ENCODE measurements at places on chromosomes 2 and 18.

GRCh38 chr2:232361646-232362045 lies 16.9 kb upstream of the ALPP start:
- no peak for DNase-seq

GRCh38 chr18:49898421-49898820 lies 85.1 kb upstream of the ACAA2 start:
- peak; percentile 19 for DNase-seq

DNA sequence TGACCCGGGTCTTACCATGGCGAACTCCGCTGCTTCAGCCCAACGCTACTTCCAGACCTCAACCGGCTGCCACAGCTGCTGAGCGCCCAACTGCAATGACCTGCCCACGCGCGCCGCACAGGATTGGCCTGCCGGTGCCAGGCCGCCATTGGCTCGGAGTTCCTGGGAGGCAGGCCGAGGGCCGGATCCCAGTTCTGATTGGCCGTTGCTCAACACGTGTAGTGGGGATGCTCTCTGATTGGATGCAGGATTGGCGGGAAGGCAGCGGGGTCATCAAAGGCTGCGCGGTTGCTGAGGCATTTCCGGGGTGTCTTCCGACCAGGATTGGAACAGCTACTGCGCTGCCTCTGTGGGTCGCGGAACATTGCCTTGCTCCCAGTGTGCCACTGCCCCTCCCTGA lies at the start of gene TUBA3E:
TUBA3E (minus strand) TSS at position 97 of the 400 bp plus-strand sequence; CDS start at position 18, 79 bp downstream.
- DNase-seq = no peak

DNA sequence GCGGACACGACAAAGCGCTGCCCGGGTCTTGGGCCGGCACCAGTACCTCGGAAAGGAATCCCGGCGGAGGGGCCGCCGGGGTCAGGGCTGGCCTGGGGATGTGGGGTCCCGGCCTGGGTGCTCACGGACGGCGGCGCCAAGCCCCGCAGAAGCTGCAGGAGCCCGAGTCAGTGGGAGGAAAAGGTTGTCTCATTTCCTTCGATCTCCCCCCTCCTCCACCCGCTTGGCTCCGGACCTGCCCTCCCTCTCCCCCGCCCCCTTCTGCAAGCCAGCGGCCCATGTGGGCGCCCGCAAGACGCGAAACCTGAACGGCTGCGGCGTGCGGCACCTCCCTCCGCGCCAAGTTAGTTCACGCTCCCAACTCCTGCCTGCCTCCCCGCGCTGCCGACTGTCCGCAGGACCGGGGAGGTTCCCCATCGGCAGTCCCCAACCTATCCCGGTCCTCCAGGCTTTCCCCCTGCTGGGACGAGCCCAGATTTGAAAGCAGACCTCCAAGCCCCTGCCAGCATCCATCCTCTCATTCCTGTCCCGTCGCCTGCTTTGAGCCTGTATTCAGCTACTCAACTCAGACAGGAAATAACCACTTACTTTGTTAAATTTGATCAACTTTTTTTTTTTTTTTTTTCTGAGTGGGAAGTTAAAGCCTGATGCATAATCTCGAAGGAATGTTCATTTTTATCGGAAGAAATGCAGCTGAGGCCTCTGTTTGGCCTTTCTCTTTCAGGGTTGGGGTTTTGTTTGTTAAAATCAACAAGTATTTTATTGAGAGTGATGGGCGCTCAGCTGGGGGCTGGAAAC lies at the start of gene EVA1A:
EVA1A (minus strand) TSS at position 172 of the 798 bp plus-strand sequence. CDS start 42,799 bp downstream, outside the sequence.
- peak; percentile 29 for DNase-seq

DNA sequence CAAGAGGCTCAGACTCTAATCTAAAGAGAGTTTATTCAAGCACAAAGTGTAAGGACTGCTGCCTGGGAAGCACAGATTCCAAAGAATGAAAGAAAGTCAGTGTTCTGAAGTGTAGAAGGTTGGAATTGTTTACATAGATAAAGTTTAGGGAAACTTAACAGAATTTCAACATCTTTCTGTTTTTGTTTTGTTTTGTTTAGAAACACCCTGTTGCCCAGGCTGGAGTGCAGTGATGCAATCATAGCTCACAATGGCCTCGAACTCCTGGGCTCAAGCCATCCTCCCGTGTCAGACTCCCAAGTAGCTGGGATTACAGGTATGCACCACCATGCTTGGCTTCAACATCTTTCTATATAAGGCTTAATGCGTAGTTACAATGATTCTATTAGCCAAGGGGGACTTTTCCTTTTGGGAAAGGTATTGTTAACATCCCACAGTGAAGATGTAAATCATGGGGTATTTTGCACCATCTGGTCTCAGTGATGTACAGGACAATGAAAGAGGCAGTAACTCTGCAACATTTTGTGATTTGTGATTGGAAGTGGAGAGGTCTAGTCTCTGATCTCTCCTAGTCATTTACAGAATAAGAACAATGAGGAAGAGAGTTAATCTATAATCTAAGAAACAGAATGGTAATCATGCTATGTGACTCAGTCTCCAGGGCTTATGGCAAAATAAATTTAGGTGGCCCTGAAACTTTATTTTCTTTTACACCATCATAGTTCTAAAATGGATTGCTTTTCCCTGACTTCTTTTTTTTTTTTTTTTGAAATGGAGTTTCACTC lies 45.6 kb upstream of the MSH6 start:
- DNase-seq = no peak

GRCh38 chr2:7502336-7502735 lies 585.1 kb downstream of the RNF144A start:
- no peak for DNase-seq

DNA sequence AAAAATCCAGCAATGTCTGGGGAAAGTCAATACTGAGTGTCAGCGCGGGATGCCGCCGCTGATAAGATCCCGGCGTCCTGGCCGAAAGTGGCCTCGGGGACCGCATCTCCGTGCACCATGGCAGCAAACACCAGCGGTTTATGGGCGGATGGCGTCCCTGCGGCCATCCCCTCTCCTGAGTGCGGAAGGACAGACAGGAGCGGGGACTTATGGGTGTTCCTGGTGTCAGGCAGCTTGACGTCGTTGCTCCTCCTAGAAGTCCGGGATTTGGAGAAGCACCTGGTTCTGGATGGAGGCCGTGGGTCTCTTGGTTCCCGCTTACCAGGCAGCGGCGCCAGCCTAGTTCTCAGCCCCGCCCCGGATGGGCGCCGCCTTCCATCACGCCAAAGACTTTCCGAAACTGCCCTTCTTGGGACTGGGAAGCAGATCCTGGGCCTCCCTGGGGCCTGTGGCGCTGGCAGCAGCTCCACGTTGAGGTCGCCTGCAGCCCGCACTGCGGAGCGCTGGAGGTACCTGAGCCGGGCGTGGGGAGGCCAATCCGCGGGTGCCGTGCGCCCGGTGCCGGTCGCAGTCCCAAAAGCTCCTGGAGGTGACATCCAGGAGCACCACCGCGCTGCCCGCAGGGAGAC lies 119.1 kb downstream of the CCDC74A start:
- no peak for DNase-seq

DNA sequence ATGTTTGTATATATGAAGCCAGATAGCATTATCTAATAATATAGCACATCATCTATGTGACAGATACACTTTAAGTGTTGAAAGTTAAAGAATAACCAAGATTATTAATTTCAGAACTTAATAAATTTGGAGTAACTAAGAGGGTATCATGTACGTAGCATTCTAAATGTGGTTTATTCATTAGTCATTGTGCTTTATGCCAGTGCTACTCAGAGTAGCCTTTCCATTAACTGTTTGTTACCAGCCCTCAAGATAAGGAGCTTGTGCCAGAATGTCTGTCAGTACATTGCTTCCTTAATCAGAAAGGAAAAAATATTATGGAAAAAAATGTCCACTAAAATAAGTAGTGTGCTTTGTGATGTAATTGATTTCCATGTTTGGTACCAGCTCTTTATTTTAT lies 94.9 kb upstream of the TWSG1 start:
- no peak for DNase-seq

DNA sequence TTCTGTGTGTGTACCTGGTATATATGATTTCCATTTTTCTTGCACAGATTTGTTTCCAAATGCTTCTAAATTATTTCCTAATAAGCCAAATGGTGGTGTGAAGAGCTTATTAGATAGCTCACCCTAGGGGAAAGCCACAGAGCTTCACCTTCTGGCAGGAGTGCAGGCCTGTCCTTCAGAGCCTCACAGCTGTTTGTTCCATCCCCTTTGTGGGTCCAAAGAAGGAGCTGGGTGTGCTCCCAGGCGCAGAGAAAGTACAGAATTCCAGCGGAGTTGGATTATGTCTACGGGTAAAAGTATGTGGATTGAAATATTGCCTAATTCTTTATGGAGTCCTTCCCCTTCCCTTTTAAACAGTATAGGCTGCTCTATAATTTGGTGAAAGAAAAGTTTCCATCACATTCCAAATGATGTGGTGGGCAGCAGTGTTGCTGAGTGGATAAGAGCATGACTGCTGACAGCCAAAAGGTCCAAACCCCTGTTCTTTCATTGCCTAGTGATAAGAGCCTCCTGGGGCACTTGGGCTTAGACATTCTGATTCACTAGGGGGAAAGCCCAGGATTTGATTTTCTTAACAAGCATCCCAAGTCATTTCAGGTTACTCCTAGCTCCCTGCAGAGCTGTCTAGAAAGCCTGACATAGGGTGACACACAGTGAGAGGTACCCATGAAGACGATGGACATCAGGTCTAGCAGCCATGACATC lies 86.6 kb downstream of the WDSUB1 start:
- no peak for DNase-seq

GRCh38 chr2:236833501-236834073 lies 252.1 kb upstream of the COPS8 start:
- DNase-seq = no peak

DNA sequence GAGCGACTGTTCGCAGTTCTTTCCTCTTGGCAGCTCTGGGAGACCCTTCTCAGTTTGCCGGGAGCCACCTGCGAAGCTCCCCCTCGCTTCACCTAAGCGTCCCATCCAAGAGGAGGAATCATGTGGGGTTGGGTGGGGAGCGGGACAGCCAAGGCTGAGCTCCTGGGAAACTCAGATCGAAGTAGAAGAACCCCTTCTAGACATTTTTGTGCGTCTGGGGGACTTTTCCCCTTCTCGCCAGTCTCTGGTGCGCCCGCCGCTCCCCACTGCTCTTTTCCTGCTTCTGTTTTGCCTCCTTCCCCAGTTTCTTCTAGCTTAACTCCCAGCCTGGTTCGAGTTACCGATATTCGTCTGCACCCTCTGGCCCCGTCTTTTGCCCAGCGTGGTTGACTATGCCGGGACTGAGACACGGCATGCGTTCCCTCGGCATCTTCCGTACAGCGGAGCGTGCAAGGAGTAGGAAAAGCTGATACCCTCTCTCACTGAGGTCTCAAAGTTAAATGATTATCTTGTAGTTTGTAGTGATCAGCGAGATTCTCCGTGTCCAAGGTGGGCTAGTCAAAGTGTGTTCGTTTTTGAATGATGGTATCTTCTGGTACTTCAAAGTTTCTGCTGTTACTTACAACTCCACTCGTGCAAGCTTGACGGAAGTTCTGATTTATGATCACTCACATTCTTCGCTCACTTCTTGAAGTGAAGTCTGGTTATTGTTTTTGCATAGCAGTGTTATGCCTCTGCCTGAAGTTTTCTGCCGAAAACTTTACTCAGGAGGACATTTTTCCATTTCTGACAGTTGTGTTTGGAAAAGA lies 664 bp downstream of the CAMKMT start:
- DNase-seq = no peak

DNA sequence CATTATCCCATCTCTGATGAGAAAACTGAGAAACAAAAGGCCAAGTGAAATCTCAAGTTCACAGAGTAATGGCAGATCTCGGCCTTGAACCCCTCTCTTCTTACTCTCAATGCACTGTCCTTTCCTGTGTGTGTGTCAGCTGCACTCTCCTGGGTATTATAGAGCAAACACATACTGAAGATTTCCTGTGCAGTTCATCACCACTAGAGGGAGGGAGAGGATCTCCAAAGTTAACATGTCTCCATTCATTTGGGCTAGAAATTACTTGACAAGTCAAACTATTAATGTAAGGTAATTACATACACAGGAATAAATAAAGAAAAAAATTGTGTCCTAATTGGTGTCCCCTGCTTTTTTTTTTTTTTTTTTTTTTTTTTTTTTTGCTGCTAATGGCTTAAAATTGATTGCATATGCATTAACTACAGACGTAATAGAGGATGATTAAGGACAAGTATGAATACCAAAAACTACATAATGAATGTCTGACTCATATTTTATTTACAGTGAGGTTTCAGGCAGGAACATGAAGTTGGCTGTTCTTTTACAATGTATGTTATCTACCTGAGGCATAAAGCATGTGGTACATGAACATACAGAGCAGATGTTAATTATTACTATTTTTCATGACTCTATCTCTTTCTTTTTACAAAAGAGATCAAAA lies 269.2 kb downstream of the NYAP2 start:
- DNase-seq = peak; percentile 25

DNA sequence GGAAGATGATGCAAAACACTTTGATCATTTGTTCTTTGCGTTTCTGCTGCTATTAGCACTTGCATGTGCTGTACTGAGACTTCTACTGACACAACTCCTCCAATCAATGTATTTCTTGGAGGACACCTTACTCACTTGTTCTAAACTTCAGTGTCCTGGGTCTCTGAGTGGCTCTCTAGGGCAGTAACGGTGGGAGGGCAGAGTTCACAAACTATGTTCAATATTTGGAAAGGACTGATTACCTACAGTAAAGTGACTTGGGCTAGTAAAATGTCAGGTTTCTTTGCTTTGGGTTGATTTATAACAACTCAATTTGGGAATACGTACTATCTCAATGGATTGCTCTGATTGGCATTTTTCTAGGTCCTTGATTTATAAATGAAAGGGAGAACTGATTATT lies 49.3 kb upstream of the PAX8 start:
- no peak for DNase-seq

- DNase-seq = no peak
Measured at GRCh38 chr2:126802774-126803433, 95.8 kb upstream of the TEX51 start.

GRCh38 chr2:170578606-170579005 lies 136.5 kb upstream of the SP5 start:
- DNase-seq = no peak

DNA sequence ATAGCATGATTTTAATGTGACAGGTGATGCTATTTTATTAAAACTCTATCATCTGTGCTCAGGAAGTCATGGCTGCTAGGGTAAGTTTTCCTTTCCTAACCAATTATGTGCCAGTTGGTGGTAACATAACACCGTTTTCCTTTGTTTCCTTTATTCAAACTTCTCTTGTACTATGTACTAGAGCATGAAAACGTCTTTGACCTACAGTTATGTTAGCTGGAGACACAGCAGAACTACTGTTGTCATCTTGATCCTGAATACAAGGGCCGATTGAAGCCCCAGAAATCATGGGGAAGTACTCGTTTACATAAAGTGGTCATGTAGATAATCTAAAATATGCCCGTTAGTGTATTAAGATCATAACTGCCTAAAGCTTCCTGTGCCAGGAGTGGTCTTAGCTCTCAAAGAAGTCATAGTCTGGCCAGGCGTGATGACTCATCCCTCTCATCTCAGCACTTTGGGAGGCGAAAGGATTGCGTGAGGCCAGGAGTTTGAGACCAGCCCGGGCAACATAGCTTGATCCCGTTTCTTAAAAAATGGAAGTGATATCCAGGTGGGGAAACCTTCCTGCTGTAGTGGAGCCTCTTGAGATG lies 20.5 kb downstream of the NEDD4L start:
- no peak for DNase-seq

- DNase-seq = no peak
Measured at GRCh38 chr2:88669482-88670214, 21.8 kb upstream of the RPIA start.

Data from GM12891 (cell line).